Amygdala (tissue), 56 donors: ENCODE measurements at places on chromosomes 7 and 10.

- DNase-seq = no peak
These were observed 26.8 kb upstream of the SORCS3 start for GRCh38 chr10:104614245-104614831.

- no peak for DNase-seq
These were observed 1.9 kb downstream of the TSPAN33 start for GRCh38 chr7:129146237-129146979.

DNA sequence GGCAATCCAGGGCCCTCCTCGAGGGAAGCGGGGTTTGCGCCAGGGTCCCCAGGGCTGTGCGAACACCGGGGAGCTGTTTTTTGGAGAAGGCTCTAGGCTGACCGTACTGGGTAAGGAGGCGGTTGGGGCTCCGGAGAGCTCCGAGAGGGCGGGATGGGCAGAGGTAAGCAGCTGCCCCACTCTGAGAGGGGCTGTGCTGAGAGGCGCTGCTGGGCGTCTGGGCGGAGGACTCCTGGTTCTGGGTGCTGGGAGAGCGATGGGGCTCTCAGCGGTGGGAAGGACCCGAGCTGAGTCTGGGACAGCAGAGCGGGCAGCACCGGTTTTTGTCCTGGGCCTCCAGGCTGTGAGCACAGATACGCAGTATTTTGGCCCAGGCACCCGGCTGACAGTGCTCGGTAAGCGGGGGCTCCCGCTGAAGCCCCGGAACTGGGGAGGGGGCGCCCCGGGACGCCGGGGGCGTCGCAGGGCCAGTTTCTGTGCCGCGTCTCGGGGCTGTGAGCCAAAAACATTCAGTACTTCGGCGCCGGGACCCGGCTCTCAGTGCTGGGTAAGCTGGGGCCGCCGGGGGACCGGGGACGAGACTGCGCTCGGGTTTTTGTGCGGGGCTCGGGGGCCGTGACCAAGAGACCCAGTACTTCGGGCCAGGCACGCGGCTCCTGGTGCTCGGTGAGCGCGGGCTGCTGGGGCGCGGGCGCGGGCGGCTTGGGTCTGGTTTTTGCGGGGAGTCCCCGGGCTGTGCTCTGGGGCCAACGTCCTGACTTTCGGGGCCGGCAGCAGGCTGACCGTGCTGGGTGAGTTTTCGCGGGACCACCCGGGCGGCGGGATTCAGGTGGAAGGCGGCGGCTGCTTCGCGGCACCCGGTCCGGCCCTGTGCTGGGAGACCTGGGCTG, 26.0 kb downstream of the PRSS2 start:
- no peak for DNase-seq

DNA sequence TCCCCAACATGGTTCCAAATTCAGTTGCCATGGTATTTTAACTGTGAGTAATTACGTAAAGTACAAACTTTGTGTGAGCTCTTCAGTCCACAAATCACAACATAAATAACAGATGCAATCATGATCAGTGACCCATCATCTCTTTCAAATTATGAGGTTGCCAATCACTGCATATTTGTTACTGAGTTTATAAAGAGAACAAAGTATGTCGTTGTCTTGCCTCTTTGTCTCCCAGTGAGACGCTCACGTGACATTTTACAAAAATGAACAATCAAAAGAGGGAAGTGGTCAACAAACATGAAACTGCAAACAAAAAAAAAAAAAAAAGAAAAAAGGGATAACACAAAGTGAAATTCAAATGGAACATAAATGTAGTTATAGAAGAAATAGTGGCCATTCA, 122.7 kb upstream of the PDSS1 start:
- no peak for DNase-seq

- DNase-seq = no peak
These were observed 100.3 kb downstream of the STRA8 start for GRCh38 chr7:135333946-135334345.
